ENCODE measurements at places on chromosomes 2 and 18.

GRCh38 chr18:79989195-79989497 lies 783 bp upstream of the TXNL4A start:
- no peak for DNase-seq

DNA sequence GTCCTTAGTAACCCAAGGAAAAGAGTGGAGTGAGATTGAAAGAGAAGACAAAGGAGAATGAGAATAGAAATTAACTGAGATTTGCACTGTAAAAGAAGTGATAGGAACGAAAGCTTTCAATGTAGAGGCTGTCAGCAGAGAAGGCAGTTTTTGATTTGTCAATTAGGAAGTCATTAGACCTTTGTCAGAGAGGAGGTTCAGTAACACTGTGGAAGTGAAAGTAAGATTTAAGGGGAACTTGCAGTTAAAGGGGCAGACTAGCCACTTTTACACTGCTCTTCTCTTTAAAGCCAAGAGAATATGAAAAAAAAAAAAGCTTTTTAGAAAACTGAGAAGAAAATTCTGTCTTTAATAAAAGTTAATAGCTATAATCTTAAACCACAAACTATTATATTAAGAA lies 11.5 kb upstream of the KYNU start:
- peak; percentile 65 for DNase-seq

- DNase-seq = no peak
Measured at GRCh38 chr18:37577051-37577611, 11.5 kb upstream of the CELF4 start.

DNA sequence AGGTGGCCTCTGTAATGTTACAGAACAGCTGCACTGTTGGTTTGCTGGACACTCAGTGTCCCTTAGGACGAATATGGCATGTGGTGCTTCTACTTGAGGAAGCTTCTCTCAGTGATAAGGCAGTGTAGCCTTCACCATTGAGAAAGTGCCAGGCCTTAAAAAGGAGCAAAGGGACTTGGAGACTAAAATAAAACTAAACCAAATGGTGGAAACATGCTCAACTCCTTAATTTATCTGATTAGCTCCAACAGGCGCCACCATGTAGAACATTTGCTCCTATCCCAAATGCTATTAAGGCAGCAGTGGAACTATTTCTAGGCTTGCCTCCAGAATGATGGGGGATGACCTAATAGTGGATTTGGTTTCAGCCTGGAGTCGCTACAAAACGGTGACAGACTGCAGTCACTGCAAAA lies 77.5 kb upstream of the MYL1 start:
- DNase-seq = no peak

GRCh38 chr2:237118025-237118424 lies 32.3 kb downstream of the COPS8 start:
- no peak for DNase-seq

DNA sequence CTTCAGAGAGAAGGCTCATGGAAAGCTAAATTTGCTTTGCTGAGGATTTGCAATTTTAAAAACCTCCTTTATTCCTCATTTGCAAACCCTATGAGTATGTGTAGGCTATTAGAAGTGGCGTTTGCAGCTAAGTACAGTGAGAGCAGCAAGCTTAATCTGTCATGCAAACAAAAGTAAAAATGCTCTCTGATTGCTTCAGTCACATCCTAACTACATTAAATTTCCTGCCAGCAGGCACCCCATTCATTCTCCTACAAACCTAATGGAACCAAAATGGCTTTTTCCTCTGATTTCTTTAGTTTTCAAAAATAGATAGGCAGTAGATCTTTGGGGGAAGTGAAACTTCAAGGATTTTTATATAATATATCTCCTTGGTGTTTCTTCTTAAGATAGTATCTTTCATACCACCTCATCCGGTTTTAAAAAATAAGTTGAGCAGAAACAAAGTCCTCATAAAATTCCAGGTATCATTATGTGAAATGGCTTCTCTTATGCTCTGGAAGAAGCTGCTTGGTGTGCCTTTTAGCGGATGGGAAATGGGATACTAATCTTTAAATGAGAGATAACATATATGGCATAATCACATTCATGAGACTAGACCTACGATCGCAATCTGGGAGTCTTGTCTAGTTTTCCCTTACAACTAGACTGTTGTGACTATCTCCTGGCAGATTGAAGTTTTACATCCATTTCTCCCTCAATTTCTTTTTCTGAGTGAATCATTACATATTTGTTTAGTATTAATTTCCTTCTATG lies 49.1 kb downstream of the CLIP4 start:
- DNase-seq = no peak

- no peak for DNase-seq
Measured at GRCh38 chr2:172089633-172090032, 4.3 kb downstream of the DLX1 start.

DNA sequence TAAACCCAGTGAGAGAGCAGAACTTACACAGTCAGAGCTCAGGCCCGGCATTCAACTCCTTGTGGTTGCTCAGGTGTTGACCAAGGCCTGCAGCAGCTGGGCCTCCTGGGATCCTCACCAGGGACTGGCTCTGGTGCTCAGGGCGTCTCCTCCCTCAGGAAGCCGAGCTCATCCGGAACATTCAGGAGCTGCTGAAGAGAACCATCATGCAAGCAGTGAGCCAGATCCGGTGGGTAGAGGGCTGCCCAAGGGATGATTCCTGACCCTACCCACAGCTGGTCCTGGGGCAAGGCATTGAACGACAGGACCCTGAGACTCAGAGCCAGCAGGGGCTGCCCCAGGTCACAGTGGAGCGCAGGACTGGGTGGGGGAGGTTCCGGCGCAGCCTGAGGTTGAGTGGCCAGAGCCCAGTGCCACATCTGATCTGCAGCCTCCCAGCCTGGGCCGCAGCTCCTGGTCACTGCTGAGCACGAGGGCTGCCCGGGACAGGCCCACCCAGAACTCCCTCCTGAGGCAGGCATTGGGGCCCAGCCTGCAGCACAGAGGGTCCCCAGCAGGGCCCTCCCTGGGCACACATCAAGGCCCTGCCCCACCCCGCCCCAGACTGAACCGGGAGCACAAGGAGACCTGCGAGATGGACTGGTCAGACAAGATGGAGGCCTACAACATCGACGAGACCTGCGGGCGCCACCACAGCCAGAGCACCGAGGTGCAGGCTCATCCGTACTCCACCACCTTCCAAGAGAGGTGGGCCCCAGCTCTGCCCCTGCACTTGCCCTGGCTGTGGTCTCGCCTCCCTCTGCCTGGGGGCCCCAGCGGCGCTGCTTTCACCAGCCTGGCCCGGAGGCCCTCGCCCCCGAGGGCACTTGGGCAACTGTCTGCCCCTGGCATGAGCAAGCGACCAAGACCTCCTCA lies 2.4 kb downstream of the TEKT4 start:
- DNase-seq = no peak

- peak; percentile 89 for DNase-seq
Measured at GRCh38 chr2:108448678-108449409, at the start of gene GCC2. Gene GCC2 (plus strand): TSS chr2:108449206. CDS start chr2:108449275, 69 bp downstream.

GRCh38 chr2:101577173-101577572 lies 102.3 kb upstream of the RFX8 start:
- no peak for DNase-seq

DNA sequence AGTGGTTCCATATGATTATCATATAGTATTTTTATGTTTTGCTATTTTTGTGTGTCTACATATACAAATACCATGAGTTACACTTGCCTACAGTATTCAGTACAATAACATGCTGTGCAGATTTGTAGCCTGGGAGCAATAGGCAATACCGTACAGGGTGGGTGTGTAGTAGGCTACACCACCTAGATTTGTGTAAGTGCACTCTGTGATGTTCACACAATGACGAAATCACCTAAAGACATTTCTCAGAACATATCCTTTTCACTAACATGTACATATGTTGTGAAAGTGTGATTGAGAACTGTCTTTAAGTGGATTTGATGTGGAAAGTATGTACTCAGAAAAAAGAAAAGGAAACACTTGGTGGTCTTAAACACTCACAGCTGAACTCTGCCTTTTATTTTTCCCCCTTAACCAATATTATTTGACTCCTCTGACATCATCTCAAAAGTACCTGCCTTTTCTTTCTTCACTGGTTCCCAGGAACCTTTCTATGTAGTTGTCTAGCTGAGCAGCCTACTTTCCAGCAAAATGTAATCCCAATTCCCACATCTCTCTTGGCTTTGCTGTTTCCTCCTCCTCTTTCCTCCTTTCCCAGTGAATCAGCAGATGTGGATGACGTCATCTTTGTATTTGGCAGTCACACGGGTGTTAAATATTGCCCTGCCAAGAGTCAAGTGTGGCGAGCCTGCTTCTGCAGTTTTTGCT lies 47.7 kb downstream of the OSBPL6 start:
- DNase-seq = peak; percentile 88

GRCh38 chr18:23998820-23999219 lies 15.7 kb upstream of the TTC39C start:
- no peak for DNase-seq

DNA sequence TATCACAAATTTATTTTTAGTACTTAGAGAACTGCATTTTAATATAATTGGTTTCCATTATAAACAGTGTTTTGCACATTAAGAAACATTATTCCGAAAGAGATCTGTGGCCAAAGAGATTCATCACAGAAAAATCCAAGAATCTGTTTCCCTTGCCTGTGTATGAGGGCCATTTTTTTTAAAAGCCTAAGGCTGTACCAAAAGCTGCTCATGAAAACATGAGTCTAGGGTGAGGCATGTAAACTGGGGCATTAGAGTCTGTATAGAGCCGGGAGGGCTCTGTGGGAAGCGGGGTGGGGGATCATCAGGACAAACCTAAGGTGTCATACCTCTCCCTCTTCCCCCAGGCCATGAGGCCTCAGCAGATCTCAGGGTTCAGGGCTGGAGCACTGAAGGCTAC lies 223.8 kb downstream of the FBXO15 start:
- DNase-seq = no peak

GRCh38 chr18:5463831-5464230 lies 80.0 kb downstream of the EPB41L3 start:
- no peak for DNase-seq

DNA sequence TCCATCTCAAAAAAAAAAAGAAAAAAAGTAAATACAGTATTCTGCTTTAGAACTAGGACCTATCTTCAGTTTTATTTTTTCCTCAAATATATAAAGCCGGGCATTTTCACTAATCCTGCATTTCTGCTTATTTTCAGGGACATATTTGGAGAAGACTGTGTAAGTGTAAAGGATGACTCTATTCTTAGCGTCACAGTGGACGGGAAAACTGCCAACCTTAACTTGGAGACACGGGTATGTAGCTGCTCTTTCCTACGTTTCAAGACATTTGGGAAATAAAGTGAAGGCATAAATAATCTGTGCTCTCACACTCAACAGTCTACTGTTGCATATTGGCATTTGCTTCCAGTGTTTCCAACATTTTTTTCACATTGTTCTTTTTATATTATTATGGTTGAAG lies 3.1 kb upstream of the IAH1 start:
- DNase-seq = no peak

DNA sequence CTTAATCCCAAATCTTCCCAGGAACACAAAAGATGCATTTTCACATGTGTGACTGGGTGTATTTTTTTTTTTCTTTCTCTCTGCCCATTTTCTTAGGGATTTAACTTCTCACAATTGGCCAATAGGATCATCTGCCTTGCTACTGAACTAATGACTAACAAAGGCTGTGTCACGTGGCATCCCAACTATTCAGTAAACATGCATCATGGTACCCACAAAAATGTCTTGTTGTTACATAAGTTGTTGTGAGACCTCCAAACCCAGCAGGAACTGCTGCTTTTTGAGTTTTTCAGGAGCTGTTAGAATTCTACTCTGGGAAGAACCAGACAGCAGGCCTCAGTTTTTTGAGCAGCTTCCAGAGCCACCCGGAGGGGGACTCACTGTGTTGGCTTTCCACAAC lies 31.9 kb downstream of the GAD1 start:
- no peak for DNase-seq

- peak; percentile 29 for DNase-seq
Measured at GRCh38 chr18:10258836-10259474, 195.5 kb upstream of the APCDD1 start.
